Stimulated activated naive B cell treated with anti-CD40 and anti-IgM and Interleukin-4, amounts not matched to agents 10 μg/mL and 1 μg/mL and 100 μg/mL, for 72 hours (primary cell): ENCODE measurements at places on chromosomes 7 and 10.

GRCh38 chr7:117686311-117686935 lies 186.8 kb downstream of the CTTNBP2 start:
- no peak for DNase-seq

DNA sequence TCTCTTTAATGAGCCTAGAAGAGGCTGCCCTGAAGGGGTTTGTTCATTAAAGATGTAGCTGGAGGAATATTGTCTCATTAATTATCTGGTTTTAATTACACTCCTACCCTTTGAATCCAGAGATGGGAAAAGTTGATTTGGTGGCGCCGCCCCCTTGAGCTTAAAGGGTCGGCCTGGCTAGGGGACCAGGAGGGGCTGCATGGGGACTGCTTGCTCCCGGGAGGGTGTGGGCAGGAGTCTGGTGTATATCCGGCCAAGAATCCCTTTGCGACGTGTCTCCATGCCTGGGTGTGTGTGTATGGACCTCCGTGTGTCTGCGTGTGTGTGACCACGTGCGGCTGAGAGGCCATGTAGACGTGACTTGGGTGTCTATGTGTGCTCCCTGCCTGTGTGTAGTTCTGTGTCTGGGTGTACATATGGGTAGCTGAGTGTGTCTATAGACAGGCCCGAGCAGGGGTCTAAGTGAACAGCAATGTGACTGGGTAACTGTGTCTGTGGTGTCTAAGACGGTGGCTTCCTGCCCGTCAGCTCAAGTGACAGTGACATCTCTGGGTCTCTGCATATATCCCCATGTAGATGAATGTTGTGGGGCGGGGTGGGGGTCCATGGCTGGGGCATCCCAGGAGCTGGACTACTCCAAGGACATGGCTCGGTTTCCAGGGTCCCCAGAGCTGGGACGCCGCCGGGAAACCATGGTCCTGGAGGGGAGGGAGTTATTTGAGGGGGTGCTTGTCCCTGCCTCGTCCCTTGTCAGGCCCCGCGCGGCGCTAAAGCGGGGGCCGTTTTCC lies 10.7 kb downstream of the LBX1 start:
- no peak for DNase-seq

DNA sequence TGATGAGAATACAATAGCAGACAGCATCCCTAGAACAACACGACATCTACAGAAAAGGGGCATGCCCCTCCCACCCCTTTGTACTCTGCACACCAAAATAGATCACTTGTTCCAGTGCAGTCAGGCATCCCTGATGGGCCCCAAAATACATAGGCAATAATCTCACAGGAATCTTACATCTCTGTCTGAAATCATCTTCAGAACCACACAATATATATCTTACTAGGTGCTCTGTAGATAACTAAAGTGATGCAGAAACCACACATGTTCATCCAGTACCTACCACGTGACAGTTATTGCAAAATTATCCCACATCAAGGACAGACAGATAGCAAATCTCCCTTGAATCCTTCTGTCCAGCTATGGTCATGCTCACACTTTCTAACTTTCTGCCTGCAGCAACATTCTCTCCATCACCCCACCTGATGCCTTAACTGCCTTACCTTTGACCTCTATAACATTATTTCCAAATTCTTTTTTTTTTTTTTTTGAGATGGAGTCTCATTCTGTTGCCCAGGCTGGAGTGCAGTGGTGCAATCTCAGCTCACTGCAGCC lies 30.7 kb downstream of the ST8SIA6 start:
- no peak for DNase-seq

GRCh38 chr7:11328309-11328708 lies 354.6 kb downstream of the PHF14 start:
- DNase-seq, result no peak

- DNase-seq, result no peak
Observed at GRCh38 chr7:73470208-73470607, 36.6 kb downstream of the FZD9 start.
